ENCODE measurements at places on chromosomes 4 and X.

GRCh38 chrX:107324493-107325310 is 118.3 kb downstream of the DNAAF6 start:
- no peak for DNase-seq

- no peak for DNase-seq
Observed at GRCh38 chr4:151613290-151613689, 147.5 kb downstream of the GATB start.

DNA sequence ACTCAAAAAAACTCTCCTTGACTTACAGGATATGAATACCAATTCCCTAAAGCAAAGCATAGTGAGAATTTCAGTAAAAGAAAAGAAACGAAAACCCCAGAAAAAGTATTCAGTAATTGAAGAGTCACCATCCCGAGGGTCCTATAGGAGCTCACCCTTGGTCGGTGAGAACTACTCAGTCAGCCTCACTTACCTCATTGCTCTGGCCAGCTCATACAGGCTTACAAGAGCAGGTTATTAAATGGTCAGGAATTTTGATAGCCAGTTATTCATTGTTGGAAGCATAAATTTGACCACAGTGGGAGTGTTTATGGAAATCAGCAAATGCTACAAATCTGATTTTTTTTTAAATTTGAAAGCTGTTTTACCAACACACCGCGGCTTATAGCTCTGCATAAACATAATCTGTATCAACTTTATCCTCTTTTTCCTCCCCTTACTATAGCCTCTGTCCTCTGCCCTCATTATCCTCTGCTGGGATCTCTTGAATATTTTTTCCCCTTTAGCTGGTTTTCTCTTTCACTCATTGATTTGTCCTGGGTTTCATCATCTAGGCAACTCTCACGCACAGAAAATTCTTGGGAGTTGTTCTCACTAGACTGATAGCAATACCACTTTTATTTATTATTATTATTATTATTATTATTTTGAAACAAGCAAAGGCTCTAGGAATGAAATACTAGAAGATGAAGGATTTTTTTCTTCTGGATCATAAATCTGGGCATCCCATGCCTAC is 11.0 kb upstream of the CXCL2 start:
- no peak for DNase-seq

- no peak for DNase-seq
Observed at GRCh38 chrX:71870208-71871098, 40.2 kb upstream of the NHSL2 start.

DNA sequence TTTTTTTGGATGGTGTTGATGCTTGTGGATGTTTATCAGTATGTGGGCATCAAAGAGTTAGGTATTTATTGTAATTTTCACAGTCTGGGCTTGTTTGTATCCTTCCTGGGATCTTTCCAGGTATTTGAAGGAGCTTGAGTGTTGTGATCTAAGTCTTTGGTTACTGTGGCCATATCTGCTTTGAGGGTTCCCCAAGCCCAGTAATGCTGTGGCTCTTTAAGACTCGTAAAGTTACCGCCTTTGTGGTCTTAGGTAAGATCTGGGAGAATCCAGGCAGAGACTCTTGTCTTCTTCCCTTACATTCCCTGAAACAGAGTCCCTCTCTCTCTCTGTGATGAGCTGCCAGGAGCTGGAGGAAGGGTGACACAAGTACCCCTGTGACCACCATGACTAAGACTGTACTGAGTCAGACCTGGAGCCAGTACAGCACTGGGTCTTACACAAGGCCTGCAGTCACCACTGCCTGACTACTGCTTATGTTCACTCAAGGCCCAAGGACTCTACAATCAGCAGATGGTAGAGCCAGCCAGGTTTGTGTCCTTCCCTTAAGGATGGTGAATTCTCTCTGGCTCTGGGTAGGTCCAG is 62.2 kb downstream of the FMR1NB start:
- no peak for DNase-seq

DNA sequence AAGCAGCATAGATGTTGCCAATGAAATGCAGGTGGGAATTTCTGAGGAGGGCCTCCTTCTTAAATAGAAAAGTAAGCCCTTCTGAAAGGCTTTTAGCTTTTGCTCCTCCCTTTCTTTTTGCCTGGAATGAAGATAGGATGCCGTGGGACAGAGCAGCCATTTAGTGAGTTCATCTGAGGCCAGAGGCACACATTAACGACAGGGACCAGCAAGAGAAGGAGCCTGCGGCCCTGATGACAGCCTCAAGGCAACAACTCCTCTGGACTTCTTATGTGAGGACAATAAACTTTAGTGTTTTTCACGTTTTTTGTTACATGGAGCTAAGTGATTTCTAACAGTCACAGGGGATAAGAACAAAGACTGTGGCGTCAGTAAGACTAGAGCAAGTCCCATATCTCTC is 1.1 kb upstream of the BDH2 start:
- no peak for DNase-seq

DNA sequence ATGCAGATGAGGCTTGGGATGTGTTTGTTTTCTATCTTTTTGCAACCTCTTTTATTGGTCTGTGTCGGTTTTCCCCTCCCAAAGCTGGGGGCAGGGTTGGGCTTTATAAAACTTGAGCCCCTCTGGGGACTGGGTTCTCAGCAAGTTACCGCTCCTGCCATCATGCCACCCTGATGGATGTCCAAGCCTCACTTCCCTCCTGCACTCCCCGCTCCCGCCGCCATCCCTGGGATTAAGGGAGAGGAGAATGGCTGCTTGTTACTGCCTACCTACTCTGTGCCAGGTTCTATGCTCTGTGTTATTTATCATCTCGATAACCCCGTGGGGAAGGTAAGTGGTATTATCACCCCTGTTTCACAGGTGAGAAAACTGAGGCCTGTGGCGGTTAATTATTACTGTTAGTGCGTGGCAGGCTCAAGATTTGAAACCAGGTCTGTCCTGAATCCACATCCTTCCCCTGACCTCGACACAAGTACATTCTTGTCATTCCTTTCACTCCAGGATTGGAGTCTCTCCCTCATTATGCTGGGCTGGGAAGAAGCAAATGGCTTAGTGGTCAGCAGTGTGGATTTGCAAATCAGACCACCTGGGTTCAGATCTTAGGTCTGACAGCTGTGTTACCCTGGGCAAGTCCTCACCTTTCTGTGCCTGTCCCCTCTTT is 4.5 kb downstream of the UBA1 start:
- DNase-seq: no peak

DNA sequence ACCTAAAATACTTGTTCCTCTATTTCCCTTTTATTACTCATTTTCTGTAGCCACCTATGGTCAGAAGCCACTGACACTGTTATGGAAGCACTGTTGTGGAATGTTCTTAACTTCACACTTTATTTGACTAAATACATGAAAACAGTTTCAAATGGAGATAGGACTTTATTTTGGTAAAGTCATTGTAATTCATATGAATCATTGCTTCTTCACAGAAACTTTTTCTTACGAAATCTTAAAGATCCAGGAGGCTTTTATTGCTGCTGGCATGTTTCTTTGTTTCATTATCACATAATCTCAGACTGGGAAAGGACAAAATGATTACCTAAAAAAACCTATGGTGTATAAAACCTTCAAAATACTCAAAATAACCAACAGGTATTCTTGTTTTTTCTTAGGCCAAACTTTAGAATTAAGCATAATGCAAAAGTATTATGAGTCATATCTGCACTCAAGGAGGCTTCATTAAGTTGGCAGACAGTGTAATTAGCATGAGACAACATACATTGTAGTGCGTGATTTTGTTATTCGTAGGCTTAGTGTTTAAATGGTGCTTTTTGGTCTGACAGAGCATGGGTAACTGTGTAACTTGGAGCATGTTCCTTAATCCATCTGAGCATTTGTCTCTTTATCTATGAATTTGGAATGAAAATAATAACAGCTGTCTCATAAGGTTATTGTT is 58.0 kb downstream of the SH3BGRL start:
- DNase-seq: no peak

DNA sequence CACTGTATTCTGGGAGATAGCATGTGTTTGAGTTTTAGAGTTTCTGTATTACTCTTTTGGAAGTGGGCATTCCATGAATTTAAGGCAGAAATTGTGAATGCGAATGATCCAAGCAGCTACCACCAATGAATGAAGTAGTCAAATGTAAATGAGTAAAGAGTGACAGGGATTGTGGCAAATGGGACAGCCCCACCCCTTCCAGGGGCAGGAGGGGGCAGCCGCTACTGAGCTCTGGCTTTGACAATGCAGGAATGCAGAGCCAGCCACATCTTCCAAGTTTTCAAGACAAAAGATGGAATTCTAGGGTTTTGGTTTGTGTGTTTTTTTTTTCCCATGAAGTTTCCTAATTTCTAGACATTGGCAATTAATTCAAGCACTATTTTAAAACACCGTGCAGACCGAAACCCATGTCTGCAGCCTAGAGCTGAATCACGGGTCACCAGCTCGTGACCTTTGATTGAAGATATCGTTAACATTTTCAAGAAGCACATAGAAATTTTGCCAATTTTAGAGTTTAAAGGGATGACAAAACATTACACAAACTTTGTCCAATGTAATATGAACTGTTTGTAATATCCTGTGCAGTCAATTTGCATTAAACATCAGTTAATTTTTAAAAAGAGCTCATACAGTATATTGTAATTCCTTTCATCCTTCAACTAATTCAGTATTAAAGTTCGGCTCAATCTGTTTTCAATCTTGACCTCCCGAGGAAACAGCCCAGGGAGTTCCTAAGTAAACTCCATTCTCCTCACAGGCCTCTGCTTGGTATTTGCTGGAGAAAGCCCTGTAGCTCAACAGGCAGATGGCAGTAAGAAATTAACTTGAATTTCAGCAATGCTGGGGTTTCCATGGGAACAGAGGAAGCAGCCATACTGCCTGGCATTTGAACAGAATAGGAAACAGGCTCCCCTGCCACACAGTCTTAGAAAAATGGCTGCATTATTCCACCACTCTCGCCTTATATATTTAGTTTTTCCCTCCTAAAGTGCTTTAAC is 83.4 kb downstream of the UCHL1 start:
- DNase-seq: no peak

- no peak for DNase-seq
Observed at GRCh38 chrX:71182871-71183270, 38.2 kb downstream of the NLGN3 start.

DNA sequence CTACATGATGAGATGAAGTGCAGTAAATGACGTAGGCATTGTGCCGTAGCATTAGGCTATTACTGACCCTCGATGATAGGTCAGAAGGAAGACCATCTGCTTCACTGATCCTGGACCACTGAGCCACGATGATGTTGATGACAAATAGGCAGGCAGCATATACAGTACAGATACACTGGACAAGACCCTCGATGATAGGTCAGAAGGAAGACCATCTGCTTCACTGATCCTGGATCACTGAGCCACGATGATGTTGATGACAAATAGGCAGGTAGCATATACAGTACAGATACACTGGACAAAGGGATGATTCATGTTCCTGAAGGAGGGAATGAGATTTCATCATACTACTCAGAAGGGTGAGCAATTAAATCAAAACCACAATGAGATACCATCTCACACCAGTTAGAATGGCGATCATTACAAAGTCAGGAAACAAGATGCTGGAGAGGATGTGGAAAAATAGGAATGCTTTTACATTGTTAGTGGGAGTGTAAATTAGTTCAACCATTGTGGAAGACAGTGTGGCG is 50.9 kb downstream of the BEND4 start:
- DNase-seq: no peak

DNA sequence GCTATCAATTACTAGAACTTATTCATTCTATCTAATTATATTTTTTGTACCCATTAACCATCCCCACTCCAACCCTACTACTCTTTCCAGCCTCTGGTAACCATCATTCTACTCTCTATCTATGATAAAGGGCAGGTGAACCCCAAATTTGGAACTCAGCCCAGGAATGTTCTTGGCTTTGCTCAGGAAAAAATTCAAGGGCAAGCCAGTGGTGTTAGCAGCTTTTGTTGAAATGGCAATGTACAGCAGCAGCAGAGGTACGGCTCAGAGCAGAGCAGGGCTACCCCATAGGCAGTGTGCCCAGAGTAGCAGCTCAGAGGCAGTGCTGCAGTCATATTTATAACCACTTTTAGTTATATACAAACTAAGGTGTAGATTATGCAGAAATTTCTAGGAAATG is 138.2 kb downstream of the RNF150 start:
- DNase-seq: no peak
